ENCODE measurements at places on chromosomes 5 and 9.

DNA sequence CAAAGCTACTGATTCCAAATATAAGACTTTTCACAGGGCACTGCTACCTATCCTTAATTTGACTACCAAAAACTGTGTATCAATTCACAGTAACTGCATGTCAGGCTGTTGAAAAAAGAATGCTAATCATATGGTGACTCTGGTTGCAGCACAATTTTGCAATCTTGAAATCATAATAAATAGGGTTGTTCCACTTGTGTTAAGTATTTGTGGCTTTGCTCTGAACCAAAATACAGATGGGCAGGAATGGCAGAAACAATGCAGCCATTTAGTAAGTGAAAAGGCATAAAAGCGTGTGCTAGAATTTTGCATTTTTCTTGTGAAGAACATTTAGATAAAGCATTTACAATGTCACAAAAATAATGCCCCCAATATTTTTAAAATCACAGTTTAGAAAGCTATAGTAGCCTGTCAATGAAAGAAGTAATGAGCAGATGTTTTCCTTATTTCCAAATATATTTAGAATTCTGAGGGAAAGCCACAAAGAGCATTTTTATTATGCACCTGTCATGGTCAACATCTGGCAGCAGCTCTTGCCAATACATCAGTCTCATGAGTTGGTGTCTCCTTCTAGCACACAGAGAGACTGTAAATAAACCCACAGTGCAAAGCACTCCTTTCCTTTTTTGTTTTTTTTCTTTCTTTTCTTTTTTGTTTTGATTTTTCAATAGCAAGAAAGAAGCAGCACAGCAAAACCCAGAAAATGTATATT is 54.8 kb upstream of the PAM start:
- DNase-seq = no peak

DNA sequence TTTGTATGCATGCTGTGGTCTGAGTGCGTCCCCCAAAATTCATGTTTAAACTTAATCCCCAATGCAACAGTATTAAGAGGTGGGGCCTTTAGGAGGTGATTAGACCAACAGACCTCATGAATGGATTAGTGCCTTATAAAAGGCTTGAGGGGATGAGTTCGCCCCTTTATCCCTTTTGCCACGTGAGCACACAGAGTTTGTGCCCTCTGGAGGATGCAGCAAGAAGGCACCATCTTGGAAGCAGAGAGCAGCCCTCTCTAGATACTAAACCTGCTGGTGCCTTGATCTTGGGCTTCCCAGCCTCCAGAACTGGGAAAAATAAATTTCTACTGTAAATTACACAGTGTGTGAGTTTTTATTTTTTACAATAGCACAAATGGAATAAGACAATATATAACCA is 177.1 kb upstream of the SPRY4 start:
- DNase-seq = no peak

GRCh38 chr9:126456441-126457174 is 130.0 kb downstream of the MVB12B start:
- DNase-seq = no peak

- peak; percentile 39 for DNase-seq
Observed at GRCh38 chr5:72510610-72511181, 3.5 kb upstream of the ZNF366 start.

DNA sequence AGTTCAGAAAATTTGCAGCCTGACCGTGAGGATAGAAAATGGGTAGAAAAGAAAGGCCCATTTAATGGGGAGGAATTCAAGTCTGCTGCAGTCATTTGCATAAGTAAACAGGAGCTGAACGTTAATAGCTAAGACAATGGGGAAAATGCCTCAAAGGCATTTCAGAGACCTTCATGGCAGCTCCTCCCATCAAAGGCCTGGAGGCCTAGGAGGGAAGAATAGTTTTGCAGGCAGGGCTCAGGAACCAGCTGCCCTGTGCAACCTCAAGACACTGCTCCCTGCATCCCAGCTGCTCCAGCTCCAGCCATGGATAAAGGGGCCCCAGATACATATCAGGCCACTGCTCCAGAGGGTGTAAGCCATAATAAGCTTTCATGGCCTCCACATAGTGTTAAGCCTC is 32.2 kb upstream of the CDH18 start:
- DNase-seq = no peak

DNA sequence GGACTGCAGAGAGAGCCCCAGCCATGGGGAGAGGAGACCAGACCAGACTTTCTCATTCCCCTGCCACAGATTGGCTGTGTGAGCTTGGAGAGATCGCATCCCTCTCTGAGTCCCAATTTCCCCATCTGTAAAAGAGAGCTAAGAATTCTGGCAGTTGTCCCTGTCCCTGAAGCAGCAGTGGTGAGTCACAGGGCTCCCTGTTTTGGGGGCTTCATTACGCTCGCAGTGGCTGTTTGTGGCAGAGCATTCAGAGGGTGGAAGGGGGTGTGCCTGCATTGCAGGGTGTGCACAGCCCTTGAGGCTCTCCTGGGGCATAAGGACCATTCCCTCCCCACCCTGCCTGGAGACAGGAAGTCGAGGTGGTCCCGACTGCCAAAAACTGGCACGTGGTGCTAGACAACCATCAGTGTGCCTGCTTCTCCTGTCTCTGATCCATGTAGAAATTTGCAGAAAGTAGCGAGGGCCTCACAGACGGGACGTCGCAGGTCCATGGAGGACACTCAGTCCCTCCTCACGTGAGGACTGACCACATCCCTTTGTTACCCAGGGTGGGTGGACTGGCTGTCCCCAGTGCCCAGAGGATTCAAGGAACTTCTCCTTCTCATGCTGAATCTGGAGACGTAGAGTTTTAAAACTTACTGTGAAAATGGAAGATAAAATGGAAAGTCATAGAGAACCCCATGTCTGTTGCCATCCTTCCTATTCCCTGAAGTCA is 35.3 kb downstream of the HRH2 start:
- DNase-seq = no peak

- DNase-seq = no peak
Observed at GRCh38 chr9:89295400-89295799, 15.6 kb upstream of the CKS2 start.

GRCh38 chr9:126389992-126390391 is 63.4 kb downstream of the MVB12B start:
- DNase-seq = no peak

GRCh38 chr9:128146591-128147120 is 2.6 kb upstream of the LCN2 start:
- DNase-seq = no peak

DNA sequence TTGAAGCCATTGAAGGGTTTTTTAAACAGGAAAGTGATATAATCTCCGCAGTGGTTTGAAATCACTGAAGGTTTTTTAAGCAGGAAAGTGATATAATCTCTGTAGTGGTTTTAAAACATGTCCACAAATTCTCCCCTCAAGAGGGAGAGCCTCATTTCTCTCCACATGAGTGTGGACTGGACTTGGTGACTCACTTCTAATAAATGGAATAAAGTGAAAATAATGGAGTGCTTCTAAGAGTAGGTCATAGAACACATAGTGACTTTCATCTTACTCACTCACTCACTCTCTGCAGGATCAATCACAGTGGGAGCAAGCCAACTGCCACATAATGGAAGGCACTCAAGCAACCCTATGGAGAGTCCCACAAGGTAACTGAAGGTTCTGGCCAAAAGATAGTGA is 12.0 kb downstream of the CTNNAL1 start:
- peak; percentile 89 for DNase-seq

- no peak for DNase-seq
Observed at GRCh38 chr9:693201-694091, 148.1 kb upstream of the DMRT1 start.

DNA sequence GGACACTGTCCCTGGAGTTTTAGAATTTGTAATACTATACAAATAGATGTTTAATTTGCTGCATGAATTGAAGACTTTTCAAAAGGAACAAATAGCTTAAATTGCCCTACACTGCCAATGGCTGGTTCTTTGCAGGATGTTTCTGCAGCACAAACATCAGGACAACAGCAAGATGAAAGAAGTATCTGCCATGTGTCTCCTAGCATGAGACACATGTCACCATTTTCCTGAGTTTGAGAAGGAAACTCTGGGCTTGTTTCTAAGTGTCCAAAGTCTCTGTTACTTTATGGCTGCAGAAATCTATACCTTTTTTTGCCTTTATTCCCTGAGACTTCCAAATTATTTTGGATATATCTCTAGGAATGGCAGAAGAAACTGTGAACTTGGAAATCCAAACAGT is 623 bp upstream of the OR13F1 start:
- DNase-seq = no peak

DNA sequence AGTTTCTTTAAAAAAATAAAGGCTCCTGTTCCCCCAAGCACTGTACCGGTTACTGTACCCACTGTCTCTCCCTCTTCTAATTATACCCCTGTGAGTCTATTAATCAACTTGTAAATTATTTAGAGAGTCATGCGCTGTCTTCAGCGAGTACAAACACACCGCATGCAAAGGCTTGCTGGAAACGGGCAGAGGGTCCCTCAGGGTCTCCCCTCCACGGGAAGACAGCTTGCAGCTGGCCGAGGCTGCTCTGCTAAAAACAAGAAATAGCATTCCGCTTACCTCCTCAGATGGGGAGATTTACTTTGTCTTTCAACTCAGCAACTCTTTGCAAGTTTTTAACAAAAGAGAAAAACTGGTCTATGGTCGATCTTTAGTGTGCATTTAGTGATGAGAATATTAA is 71.8 kb downstream of the AK8 start:
- no peak for DNase-seq

- DNase-seq = no peak
Observed at GRCh38 chr5:138141734-138142133, 2.5 kb upstream of the NME5 start.

DNA sequence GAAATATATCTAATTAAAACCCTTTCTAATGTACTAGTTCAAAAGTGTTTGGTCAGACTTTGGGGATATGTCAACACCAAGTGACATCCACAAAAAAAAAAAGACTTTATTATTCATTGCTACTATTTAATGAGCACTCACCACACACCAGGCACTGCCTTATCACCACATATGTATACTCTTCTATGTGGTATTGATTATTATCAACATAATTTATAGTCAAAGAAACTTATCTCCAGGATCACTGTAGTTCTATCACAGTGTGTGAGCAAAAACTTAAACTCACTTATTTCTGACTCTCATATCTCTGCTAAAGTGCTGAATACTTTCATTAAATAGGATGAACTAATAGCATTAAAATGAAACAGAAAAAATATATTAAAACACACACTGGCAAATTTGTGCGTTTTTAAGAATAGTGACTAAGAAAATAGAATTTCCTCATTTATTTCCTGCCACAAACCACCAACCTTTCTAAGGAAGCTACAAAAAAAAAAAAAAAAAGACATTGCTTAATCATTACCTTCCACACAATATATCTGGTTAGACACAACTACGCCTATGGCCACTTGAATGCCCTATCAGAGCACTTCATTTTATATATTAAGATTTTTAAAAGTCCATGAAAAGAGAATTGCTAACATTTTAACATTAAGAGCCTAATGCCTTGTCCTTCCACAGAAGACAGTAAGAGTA is 12.8 kb downstream of the SLCO4C1 start:
- no peak for DNase-seq

DNA sequence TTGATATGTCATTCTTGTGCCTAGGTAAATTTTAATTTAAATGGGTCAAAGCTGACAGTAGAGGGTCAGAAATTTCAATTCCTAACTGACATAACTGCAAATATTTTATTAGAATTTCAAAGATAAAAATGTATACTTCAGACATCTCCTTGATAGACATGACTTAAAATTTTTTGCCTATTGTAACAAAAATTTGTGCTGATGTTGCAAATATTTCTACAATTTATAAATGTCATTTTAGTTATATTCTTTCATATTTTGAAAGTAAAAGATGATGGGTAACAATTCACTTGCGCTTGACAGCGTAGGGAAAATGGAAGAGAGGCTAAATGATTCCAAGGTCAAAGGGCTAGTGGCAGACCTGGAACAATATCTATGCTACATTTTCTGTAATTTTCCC is 220.3 kb upstream of the ST8SIA4 start:
- no peak for DNase-seq

DNA sequence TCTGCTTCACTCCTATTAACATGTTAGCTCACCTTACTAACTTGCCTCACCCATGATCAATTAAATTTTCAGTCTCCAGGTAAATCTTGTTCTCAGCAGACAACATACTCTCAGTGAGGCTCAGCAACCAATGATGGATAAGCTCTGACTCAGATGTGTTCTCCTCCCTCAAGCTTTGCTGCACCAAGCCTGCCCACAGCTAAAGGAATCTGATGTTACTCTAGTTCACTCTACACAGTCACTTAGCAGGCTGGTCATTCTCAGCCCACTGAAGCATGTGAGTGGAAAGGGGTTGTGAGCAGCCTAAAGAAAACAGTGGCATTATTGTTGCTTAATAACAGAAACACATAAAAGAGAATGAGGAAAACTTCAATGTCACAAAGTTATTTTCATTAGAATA is 37.3 kb upstream of the CTNND2 start:
- no peak for DNase-seq

DNA sequence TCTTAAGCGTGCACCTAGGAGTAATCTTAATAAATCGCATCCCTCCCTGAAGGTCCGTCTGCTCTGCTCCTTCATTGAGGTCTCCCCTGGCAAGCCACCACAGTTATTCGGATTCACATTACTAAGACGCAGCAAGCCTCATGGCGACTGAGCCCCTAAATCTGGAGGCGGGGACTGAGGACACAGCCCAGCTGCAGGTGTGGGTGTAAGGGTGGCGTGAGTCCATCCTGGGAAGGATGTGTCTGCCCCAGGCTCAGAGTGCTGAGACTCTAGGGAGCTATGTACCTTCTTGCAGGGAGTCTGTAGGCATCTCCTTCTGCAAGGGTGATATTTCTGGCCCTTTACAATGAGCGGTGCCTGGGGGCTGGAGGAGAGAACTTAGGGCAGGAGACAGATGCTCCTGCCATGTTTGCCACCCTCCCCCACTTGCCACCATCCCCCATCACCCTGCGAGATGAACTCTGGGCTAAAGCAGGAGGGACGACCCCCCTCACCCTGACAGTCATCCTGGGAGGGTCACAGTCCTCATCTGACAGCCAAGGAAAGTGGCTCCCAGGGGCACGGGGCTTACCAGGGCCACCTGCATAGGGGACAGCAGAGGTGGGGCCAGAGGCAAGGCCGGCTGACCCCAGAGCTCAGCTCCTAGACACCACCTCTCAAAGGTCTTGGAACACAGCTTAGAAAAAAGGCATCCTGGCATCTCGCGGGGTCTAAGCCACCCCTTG is 76.4 kb upstream of the FCN1 start:
- no peak for DNase-seq

GRCh38 chr9:83596899-83597504 is 25.9 kb upstream of the IDNK start:
- DNase-seq = peak; percentile 41

- no peak for DNase-seq
Observed at GRCh38 chr5:124457101-124457500, 289.3 kb downstream of the ZNF608 start.

- DNase-seq = no peak
Observed at GRCh38 chr9:16230731-16231130, 639.7 kb downstream of the BNC2 start.

DNA sequence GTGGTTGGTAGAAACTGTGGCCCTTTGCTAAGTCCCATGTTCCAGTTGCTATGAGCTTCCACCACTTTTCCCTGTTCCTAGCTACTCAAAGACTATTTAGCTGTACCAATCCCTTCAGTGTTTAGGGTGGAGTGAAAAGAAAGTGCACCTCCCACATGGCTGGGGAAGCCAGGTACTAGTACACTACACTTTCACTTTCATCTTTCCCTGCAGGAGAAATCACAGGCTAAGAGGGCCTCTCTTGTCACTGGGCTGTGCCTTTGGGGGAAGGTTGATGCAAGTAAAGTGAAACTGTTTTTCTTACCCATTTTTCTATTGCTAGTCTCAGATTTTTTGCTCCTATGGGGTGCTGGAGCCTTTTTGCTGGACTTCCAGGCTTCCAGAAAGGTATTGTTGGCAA is 33.5 kb upstream of the CKS2 start:
- DNase-seq = no peak
